ENCODE measurements at places on chromosomes 7 and 10.

DNA sequence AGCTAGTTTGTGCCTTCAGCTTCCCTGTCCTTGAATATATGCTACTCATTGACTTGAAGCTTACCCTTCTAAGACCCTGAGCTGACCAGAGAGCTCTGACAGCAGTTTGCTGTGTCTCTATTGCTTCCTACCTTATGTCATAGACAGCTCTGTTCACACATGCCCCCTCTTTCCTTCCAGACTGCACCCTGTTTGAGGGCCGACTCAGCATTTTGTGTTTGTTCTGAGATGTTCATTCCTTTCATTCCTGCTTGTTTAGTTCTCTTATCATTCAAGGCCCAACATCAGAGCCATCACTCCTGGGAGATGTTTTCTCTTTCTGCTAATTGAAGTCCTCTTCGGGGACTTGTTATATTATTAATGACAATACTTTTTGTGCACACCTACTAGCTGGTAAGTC lies 518.9 kb downstream of the LRMDA start:
- no peak for DNase-seq

GRCh38 chr10:79048639-79049550 lies 19.9 kb upstream of the ZMIZ1 start:
- no peak for DNase-seq

DNA sequence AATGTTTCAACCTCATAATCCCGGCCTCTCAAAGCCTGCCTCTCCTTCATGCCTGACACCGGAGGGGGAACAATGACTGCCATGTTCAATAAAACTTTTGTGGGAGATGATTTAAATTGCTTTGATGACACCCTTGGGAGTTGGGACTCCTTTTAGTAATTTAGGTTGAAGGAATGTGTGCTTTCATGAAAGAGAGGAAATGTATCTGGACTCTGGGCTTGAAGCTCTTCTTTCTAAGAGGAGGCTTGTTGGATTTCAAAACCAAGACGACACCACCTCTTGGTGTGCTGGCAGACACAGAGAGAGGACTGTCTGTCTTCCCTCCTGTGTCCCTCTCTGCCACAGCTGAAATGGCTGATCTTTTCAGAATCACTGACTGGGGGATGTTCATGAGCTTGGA lies 168.1 kb downstream of the GALNT17 start:
- DNase-seq = no peak

- no peak for DNase-seq
Observed at GRCh38 chr7:27151931-27152815, at the start of gene HOXA3. Gene HOXA3, minus strand, starts transcription at chr7:27152583. Its CDS starts 41,943 bp downstream, at chr7:27110640.

- DNase-seq = no peak
Observed at GRCh38 chr7:573269-573932, 53.8 kb upstream of the PDGFA start.

DNA sequence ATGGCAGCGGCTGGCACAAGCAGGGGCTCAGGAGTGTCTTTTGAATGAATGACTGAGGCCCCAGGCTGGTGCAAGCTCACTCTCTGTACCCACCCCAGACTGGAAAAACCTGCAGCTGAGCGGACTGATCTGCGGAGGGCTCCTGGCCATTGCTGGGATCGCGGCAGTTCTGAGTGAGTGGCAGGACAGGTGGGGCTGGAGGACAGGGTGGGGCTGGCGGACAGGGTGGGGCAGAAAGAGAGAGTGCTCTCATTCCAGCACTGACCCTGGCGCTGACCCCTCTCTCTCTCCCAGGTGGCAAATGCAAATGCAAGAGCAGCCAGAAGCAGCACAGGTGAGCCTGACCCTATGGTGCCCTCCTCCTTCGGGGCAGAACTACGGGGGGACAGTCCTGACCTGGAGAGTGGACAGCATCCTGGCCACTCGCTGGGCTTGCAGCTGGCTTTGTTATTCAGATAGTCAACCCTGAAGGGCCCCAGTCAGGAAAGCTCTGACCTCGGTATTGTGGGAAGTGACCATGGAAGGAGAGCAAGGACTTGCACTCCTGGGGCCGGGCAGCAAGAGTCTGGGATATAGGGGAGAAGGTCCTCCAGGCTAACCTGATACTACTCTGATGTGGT lies 4.1 kb downstream of the FXYD4 start:
- no peak for DNase-seq

GRCh38 chr7:22549667-22550513 lies 49.9 kb upstream of the STEAP1B start:
- DNase-seq = no peak

- DNase-seq = no peak
Observed at GRCh38 chr7:107224374-107225223, 55.8 kb downstream of the HBP1 start.

GRCh38 chr7:14505906-14506305 lies 396.6 kb downstream of the DGKB start:
- DNase-seq = no peak

DNA sequence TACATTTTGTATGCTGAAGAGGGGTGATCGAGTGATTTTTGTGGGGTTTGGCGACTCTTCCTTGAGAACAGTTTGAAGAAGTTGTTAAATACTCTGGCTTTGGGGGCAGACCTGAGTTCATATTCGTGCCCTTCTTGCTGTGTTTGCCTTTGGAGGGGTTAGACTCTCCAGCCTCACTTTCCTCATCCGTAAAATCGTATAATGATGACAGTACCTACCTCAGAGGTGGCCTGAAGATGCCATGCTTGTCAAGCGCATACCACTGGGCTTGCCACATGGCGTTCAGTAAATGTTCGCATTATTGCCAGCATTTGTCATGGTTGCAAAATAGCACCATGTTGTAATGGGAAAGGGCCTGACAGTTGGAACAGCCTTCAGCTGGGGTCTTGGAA lies 1.3 kb downstream of the STK17A start:
- DNase-seq = no peak

- no peak for DNase-seq
Observed at GRCh38 chr10:35562427-35562826, 42.7 kb upstream of the GJD4 start.

- DNase-seq = no peak
Observed at GRCh38 chr10:74930965-74931364, 104.6 kb downstream of the KAT6B start.

- peak; percentile 19 for DNase-seq
Observed at GRCh38 chr7:127629268-127629854, 11.4 kb upstream of the PAX4 start.

- DNase-seq = no peak
Observed at GRCh38 chr7:4071370-4072058, 610.6 kb upstream of the FOXK1 start.

DNA sequence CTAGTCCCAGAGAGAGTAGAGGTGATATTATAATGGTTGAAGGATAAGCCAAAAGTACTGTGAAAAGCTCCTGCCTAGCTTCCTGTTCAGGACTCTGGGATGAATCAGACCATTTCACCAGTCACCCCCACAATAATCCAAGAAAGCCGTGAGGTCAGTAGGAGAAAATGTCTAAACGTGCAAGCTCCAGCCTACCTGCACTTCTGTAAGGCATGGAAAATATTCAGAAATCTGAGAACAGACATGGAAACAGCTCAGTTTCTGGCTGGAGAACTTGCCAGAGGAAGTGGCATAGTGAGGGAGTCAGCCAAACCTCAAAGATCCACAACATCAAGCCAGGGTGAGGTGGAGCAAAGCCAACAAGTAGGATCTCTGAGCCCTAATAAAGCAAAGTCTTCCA lies 58.2 kb downstream of the ELAPOR2 start:
- DNase-seq = no peak

DNA sequence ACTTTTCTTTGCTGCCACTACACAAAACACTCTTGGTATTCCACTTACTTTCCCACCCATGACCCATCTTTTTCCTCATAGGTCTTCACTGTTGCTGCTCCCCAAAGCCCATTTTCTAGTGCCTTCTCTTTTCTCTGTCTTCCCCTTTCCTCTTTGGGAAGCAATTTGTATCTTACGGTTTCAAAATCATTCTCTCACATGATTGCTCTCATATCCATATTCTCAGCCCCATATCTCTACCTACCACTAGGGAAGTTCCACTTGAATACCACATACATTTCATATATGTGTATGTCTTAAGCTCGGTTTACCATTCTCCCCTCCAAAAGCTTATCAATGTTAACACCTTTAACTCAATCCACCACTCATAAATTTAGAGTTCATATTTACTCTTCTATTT lies 3.2 kb upstream of the UBE2D1 start:
- no peak for DNase-seq

- DNase-seq = no peak
Observed at GRCh38 chr10:14573666-14574261, 200.9 kb downstream of the FAM107B start.

GRCh38 chr10:91360461-91360860 lies 49.7 kb upstream of the HECTD2 start:
- DNase-seq = no peak

GRCh38 chr10:23834091-23834490 lies 374.8 kb upstream of the KIAA1217 start:
- DNase-seq = no peak

DNA sequence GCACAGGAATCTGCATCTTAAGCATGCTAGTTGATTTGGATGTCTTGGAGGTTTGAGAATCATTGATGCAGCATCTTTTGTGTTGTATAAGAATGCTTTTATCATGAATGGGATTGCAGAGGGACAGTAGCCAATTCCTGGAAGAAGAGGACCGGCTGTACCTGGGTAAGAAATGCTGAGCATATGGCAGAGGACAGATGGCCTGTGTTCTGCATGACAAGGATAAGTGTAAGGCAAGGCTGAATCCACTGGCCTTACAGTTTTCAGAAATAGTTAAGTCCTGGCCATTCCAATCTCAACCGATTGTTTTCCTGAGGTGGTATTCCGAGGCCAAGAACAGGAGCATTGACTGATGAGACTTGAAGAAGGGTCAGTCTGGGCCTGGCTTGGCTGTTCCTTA lies 24.4 kb upstream of the KBTBD2 start:
- no peak for DNase-seq

GRCh38 chr10:29055101-29055500 lies 233.8 kb upstream of the LYZL1 start:
- no peak for DNase-seq

DNA sequence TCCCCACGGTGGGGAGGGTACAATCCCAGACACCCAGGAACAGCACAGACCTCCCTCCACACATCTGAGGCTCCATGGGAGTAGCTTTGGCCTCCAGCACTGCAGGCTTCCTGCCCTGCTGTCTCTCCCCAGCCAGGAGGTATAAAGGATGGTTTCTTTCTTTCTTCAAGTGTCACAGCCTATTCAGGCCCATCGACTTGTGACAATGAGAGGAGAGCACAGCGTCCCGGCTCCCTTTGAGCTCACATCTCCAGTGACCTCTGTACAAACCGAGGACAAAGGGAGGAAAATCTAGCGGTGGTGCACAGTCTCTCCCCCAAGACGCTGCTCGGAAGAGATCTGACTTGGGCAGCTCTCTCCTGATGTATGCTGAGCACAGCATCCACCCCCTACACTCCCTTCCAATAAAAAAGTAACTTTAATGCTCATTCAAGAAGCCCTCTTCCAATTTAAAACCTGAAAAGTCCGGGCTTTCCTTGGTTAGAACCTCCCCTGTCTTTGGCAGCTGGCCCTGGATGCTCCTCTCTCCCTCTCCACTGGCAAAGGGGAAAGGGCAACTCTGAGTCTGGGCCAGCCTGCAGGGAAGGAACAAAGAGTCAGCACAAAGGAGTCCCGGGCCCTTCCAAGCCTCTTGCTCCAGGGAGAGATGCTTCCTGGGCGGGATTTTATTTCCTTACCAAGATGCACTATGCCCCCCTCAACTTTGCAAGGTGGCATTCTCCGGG lies 18.0 kb downstream of the CHST15 start:
- no peak for DNase-seq

- DNase-seq = no peak
Observed at GRCh38 chr10:113960617-113961181, 83.0 kb upstream of the ADRB1 start.

GRCh38 chr10:43594944-43595589 lies 11.2 kb upstream of the ZNF485 start:
- no peak for DNase-seq

DNA sequence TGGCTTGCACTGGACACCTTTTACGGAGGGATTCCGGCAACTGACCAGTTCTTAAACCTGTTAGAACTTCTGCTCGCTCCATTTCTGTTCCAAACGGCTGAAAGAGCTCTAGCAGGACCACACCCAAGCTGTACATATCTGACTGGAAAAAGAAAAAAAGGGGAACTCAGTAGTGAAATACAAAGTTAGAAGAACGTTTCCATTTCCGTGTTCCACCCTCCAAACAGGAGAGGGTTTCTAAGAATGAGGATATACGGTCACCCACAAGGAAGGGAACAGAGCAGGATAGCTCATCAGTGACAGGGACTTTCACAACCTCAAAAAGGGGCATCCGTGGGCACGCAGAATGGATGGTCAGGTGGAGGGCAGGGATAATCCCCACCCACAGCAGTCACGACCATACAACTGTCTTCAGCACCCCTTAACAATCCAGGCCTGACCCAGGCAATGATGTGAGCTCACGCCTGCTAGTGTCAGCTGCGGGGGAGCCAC lies 4.3 kb upstream of the ANKRD61 start:
- DNase-seq = no peak

- no peak for DNase-seq
Observed at GRCh38 chr10:58282615-58283014, 13.7 kb downstream of the CISD1 start.

- DNase-seq = no peak
Observed at GRCh38 chr10:34667177-34667576, 147.9 kb downstream of the PARD3 start.

DNA sequence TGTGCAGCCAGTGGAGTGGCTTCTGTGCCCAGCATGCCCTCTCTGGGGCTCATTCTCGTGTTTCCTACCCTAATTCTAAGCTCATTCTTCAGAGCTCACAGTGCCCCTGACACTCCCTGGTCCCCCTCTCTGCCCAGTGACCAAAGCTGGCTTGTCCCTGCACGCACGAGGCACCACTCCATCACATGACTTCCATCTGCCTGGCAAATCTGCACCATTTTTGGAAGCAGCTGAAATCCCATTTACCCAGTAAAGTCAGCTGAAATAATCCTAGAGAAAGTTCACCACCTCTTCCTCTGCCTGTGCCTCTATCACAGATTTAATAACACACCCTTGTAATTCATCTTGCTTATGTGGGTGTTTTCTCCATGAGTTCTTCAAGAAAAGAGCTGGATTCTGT lies 616.9 kb downstream of the PTPRN2 start:
- no peak for DNase-seq

DNA sequence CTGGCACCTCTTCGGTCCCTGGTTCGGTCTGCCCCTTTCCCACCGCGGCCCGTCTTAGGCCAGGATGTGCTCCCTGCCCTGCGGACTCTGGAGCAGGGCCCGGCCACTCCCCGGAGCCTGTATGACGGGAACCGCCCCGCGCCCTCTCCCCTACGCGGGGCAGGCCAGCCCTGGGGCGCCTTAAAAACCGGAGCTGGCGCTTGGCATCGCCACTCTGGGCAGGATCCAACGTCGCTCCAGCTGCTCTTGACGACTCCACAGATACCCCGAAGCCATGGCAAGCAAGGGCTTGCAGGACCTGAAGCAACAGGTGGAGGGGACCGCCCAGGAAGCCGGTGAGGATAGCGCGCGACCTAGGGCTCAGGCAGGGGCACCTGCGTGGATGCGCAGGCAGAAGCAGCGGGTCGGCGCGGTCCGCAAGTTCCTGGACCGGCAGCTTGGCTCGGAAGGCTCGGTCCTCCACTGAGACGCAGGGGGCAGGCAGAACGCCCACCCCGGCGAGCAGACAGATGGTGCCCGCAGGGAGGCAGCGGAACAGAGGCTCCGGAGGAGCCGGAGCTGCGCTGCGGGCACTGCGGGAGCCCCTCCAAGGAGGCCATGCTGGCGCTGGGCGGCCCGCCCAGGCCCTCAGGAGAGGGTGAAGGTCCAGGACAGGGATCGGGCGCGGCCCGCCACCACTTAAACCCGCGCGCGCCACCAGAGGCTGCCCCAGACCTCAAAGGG lies at the start of gene ADIRF:
TSS of gene ADIRF (plus strand) at position 212 of the 723 bp plus-strand sequence. CDS start at position 275, 63 bp downstream.
- no peak for DNase-seq
